ENCODE measurements at places on chromosomes 11 and 22.

DNA sequence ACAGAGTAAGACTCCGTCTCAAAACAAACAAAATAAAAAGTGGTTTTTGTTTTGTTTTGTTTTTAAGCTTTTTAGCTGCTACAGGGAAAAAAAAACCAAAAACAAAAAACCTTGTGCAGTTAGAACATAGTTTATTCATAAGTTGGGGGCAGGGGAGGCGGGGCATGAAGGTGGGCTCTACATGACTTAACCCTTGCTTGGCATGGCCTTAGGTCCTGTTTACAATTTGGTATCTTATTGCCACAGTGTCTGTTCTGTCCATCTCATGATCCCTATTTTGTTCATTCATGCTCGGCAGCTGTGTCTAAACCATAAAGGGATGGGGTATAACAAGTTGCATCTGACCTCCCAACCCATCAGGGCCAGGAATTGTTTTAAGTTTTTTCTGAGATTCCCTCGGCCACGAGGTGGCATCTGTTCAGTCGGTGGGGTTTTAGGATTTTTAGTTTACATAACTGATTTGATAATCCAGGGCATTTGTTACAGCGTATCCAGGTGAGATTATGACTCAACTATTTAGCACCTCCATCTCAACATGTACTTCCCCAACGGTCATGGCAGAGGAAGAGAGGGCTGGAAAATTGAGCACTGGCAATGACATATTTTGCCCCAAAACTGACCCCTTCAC lies 6.9 kb downstream of the AP5B1 start:
- DNase-seq, result no peak

DNA sequence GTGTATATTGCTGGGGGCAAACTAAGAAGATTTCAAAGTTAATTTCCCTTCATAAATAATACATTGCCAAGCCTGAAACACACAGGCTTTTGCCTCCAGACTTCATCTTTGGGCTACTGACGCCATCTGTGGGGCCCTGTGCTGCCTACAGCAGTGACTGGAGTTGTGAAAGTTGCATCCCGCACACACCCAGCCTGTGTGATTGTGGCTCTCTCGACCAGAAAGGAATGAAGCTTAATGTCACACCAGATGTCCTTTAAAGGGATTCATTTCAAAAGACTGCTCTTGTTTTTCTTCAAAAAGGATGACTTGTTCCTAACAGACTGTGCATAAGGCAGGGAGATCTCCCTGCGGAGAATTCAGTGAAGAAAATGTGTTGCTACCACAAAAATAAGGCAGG lies 210.5 kb downstream of the FAM181B start:
- DNase-seq, result no peak

GRCh38 chr11:27720277-27720830 lies 20.1 kb upstream of the BDNF start:
- DNase-seq, result no peak

DNA sequence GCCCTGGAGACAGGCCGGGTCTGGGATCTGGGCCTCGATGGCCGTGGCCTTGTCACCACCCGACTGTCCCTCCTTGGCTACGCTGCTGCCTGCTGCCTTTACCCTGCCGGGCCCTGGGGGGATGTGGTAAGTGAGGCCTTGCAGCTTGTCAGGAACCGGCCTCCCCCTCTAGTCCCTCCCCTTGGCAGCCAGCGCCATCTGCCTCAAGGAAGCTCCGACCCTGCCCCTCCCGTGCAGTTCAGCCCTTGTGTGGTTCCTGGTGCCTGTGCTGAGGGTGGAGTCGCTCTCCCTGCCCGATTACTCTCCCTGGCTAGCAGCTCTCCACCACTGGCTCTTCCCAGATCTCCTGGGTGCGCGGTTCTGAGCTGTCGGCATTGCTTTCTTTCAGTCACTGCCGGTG lies 33.7 kb downstream of the CTTN start:
- no peak for DNase-seq

DNA sequence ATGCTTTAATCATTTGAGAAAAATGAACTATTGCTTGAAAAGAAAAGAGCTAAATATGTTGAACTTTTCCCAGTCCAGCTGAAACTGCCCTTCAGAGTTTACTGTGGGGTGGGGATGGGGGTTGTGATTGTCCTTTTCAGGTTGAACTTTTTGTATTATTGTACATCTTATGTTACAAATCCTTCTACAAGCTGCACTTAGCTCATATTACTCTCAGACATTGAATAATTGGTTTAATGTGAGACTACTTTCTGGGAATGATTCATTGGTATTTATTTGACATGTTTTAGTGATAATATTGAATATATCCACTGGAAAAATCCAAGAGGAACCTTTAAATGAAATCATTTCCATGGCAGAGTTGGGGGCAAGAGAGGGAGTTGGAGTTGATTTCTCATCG lies 84.9 kb downstream of the ATXN10 start:
- no peak for DNase-seq

GRCh38 chr11:95156916-95157541 lies 67.4 kb downstream of the ENDOD1 start:
- no peak for DNase-seq

GRCh38 chr11:121757480-121758125 lies 304.8 kb upstream of the SORL1-AS1 start:
- no peak for DNase-seq

DNA sequence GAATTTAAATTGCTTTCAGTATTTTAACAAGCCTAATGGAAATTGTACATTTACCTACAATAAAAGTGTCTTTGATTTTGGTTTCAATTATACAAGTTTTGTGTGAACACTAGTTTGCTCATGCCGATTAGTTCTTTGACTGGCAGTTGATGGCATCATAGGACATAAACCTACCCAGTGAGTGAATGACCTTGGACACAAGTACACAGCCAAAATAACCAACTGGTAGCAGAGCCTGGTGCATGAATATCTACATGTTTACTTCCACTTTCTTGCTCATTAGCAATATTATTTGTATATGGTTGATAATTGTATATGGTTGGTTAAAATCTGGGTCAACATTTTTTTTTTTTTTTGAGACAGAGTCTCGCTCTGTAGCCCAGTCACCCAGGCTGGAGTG lies 37.8 kb downstream of the STIM1 start:
- DNase-seq, result no peak

DNA sequence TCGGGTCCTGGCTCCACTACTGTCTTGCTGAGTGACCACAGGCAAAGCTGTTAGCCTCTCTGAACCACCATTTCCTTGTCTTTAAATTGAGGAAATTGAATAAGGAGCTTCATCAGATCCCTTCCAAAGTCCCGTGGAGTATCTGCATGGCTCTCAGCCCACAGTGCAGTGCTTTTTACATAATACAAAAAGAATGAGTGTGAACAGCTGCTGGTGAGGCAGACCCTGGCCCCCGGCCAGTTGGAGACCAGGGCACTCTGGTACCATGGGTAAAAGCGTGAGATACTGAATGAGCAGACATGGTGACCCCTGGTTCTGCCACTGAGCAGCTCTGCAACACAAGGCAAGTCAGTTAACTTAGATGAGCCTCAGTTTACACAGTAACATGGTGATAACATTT lies 86.8 kb downstream of the GALNT18 start:
- no peak for DNase-seq

DNA sequence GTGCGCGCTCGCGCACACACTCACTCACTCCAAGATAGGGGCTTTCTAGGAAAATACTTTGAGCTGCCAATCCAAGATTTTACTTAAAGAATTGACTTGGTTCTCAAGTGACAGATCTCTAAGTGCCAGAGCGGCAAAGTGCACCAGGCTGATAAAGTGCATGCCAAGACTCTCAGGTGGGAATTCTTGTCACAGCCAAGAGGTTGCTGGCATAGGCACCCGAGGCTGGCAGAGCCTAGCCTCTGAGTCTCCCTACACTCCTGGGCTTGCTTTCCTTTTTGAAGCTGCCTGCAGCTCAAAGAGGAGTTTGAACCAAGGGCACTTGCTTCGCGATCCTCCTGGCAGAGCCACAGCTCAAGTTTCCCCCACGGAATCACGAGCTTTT lies 2.5 kb upstream of the ADM start:
- DNase-seq, result no peak

Measured in NT2/D1 (cell line).